Psoas muscle (tissue), 8 donors: ENCODE measurements at places on chromosomes 7 and 10.

DNA sequence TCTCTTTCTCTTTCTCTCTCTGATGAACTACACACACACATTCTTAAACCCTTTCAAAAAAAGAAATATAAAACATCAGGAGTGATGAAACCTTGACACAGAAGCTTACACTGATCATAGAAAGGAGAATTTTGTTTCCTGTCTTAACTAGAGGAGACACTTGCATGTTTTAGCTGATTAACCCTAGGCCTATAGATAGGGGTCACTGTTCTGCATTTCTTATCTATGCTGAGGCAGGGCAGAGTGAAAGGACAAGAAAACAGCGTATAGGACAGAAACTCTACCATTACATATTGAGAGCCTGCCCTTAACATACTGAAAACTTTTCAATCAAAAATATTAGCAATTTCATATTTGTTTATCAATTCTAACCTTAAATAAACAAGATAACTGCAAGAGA, 680.6 kb upstream of the MBL2 start:
- DNase-seq = no peak
- H3K36me3 ChIP-seq = no peaks in the 10 kb centered on the region
- no peak overlapping the region for H3K27ac ChIP-seq
- H3K27me3 ChIP-seq = no peaks in the 10 kb centered on the region
- H3K4me3 ChIP-seq = no peak overlapping the region
- no peaks in the 10 kb centered on the region for H3K4me1 ChIP-seq

- no peak for DNase-seq
- H3K27me3 ChIP-seq = no peaks in the 10 kb centered on the region
- no peak overlapping the region for H3K4me3 ChIP-seq
- no peaks in the 10 kb centered on the region for H3K4me1 ChIP-seq
- no peak overlapping the region for H3K27ac ChIP-seq
- H3K36me3 ChIP-seq = no peaks in the 10 kb centered on the region
Measured at GRCh38 chr7:81419731-81420130, 350.1 kb downstream of the HGF start.

- H3K4me1 ChIP-seq = no peaks in the 10 kb centered on the region
- no peaks in the 10 kb centered on the region for H3K36me3 ChIP-seq
- no peaks in the 10 kb centered on the region for H3K27me3 ChIP-seq
- no peak overlapping the region for H3K27ac ChIP-seq
- DNase-seq = peak; percentile 32
Measured at GRCh38 chr10:5503477-5503835, 4.1 kb upstream of the CALML5 start.

- H3K27me3 ChIP-seq = peaks cover 1% of the 10 kb centered on the region
- no peak overlapping the region for H3K27ac ChIP-seq
- DNase-seq = no peak
- H3K36me3 ChIP-seq = no peaks in the 10 kb centered on the region
- no peaks in the 10 kb centered on the region for H3K4me1 ChIP-seq
Measured at GRCh38 chr10:17443707-17444387, 10.5 kb downstream of the ST8SIA6 start.

DNA sequence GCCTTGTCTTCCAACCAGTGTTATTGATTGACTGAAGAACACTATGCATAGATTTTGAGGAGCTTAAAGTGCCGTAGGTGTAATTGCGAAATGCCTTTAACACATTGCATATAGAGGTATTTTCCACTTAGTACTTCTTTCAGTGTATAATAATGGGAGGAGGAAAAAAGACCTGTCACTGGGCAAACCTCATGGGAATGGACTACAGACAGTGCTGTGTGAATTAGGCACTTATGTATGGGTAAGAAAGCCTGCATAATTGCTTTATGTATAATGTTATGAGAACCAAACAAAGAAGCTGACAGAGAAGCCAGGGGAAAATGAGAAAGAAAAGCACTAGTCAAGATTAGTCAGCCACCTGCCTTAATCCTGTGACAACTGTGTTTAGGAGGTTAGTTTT, 12.4 kb upstream of the SCRN1 start:
- H3K27me3 ChIP-seq = no peaks in the 10 kb centered on the region
- no peaks in the 10 kb centered on the region for H3K4me1 ChIP-seq
- no peak for DNase-seq
- H3K27ac ChIP-seq = no peak overlapping the region

DNA sequence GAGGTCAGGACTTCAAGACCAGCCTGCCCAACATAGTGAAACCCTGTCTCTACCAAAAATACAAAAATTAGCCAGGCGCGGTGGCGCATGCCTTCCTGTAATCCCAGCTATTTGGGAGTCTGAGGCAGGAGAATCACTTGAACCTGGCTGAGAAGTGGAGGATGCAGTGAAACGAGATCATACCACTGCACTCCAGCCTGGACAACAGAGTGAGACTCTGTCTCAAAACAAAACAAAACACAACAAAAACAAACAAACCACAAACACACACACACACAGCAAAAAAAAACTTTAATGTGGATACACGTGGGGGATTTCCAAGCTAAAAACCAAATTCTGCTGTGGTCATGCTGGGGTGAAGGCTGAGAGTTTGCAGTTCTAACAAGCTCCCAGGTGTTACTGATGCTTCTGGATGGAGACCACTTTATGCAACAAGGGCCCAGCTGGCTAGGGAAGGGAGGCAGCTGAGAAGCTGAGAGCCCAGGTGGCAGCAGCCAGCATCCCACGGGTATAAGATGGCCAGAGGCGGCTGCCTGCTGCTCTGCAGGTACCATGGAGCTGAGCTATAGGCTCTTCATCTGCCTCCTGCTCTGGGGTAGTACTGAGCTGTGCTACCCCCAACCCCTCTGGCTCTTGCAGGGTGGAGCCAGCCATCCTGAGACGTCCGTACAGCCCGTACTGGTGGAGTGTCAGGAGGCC, at the start of gene ZP3:
TSS of gene ZP3 (plus strand) at position 538 of the 699 bp plus-strand sequence. CDS start at position 553, 15 bp downstream.
- no peaks in the 10 kb centered on the region for H3K4me1 ChIP-seq
- no peak within 1 kb of the TSS for H3K4me3 ChIP-seq
- DNase-seq = no peak
- no peaks in the 10 kb centered on the region for H3K36me3 ChIP-seq

DNA sequence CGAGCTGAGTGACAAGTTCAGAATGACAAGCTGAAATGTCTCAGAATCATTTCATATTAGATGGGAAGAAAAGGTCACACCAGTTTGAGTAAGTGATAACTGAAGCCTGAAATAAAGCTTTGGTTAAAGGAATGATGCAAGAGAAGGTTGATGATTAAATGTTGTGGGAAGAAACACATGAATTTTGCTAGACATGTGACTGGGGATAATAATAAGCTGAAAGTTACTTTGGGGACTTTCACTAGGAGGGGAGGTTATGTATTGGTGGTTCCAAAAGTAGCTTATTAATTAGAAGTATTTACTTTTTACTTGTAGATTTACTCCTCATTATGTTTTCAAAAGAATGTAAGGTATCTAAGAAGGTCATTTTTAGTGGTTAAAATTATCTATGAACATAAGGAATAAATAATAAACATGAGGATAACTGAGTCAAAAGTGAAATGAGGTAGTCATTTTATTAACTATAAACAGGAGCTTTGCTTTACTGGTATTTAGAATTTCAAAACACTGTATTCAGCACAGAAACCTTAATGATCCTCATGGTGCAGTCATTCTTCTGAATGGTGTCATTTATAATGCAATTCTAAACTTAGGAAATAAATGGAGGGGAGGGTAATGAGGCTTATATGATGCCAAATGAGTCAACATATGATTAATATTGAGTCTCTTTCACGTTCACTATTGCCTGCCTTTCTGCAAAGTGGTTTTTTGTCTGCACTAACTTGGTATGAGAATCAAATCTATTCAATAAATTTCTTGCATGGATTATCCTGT, 63.7 kb downstream of the PRKG1 start:
- H3K27ac ChIP-seq = no peak overlapping the region
- H3K36me3 ChIP-seq = no peaks in the 10 kb centered on the region
- no peaks in the 10 kb centered on the region for H3K27me3 ChIP-seq
- H3K4me3 ChIP-seq = no peak overlapping the region

- no peaks in the 10 kb centered on the region for H3K36me3 ChIP-seq
- no peak for DNase-seq
- H3K27me3 ChIP-seq = peaks cover 3% of the 10 kb centered on the region
- H3K4me3 ChIP-seq = no peak overlapping the region
- H3K27ac ChIP-seq = no peak overlapping the region
Measured at GRCh38 chr7:21355406-21355874, 72.4 kb upstream of the SP4 start.

DNA sequence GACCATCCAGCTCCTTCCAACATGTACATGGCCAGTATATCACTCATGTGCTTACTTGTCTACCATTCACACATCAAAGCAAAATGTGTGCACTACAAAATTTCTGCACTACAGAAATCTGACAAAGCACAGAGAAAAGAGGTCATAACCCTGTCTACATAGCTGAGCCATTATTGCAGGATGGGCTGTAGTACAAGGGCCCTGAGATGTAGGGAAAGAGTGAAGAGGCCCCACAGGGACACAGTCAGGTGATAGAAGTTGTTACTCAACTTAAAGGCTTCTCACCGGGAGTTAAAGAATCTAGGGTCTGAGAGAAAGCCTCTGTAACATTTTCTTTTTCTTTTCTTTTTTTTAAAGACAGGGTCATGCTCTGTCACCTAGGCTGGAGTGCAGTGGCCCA, 17.5 kb downstream of the AVPI1 start:
- H3K4me3 ChIP-seq = no peak overlapping the region
- peaks cover 97% of the 10 kb centered on the region for H3K36me3 ChIP-seq
- no peaks in the 10 kb centered on the region for H3K4me1 ChIP-seq
- DNase-seq = no peak
- no peak overlapping the region for H3K27ac ChIP-seq

- no peak overlapping the region for H3K27ac ChIP-seq
- H3K27me3 ChIP-seq = no peaks in the 10 kb centered on the region
- H3K4me1 ChIP-seq = no peaks in the 10 kb centered on the region
- no peaks in the 10 kb centered on the region for H3K36me3 ChIP-seq
Measured at GRCh38 chr7:38040831-38041230, 120.4 kb downstream of the EPDR1 start.

DNA sequence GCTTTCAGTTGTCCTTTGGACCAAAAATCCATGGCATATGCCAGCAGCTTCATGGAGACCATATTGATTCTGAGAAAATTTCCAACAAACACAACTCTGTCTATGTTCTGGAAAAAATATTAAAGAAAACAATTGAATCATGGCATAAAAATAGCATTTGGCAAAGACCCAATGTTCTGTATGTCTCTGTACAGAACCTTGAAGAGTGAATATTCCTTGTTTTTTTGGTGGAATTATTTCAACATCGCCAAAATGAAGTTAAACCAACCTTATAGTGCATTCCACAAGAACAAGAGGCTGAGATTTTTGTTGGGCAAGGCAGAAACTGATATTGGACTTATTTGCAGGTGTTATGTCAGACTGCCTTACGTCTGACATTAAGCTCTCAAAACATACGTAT, 53.3 kb upstream of the SLC16A12 start:
- DNase-seq = no peak
- peaks cover 29% of the 10 kb centered on the region for H3K4me1 ChIP-seq
- no peaks in the 10 kb centered on the region for H3K27me3 ChIP-seq
- peaks cover 3% of the 10 kb centered on the region for H3K36me3 ChIP-seq
- no peak overlapping the region for H3K4me3 ChIP-seq

- H3K36me3 ChIP-seq = no peaks in the 10 kb centered on the region
- no peaks in the 10 kb centered on the region for H3K27me3 ChIP-seq
- no peak overlapping the region for H3K27ac ChIP-seq
- DNase-seq = no peak
Measured at GRCh38 chr10:639001-639750, 50.3 kb downstream of the DIP2C start.

- no peak for DNase-seq
- peaks cover 37% of the 10 kb centered on the region for H3K4me1 ChIP-seq
- H3K27ac ChIP-seq = no peak overlapping the region
- H3K27me3 ChIP-seq = no peaks in the 10 kb centered on the region
Measured at GRCh38 chr7:127578036-127578684, 7.2 kb downstream of the GCC1 start.

DNA sequence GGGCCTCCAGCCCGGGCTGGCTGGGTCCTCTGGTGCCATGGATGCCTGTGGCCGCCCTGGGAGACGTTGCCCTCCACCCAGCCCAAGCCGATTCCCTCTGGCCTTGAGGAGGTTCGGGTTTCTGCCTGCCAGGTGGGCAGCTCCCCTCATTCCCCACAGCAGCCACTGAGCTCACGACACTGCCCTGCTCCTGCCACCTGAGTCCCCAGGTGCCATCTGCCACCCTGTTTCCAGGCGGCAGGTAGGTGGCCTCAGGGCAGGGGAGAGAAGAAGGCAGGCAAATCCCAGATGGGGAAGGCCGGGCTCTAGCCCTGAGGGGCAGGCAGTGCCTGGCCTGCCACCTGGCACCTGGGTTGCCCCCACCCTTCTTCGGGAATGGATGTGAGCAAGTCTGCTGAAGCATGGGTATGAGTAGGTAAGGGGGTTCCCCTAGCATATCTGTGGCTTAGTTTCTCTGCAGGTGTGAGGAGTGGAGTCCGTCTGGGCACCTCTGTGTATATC, 92.2 kb upstream of the PPIF start:
- no peaks in the 10 kb centered on the region for H3K36me3 ChIP-seq
- H3K27ac ChIP-seq = no peak overlapping the region
- DNase-seq = no peak
- H3K4me1 ChIP-seq = peaks cover 8% of the 10 kb centered on the region
- no peaks in the 10 kb centered on the region for H3K27me3 ChIP-seq

GRCh38 chr10:126932516-126932915, 27.3 kb downstream of the DOCK1 start:
- no peak overlapping the region for H3K27ac ChIP-seq
- no peak for DNase-seq
- H3K4me1 ChIP-seq = no peaks in the 10 kb centered on the region
- no peaks in the 10 kb centered on the region for H3K27me3 ChIP-seq
- H3K36me3 ChIP-seq = no peaks in the 10 kb centered on the region

DNA sequence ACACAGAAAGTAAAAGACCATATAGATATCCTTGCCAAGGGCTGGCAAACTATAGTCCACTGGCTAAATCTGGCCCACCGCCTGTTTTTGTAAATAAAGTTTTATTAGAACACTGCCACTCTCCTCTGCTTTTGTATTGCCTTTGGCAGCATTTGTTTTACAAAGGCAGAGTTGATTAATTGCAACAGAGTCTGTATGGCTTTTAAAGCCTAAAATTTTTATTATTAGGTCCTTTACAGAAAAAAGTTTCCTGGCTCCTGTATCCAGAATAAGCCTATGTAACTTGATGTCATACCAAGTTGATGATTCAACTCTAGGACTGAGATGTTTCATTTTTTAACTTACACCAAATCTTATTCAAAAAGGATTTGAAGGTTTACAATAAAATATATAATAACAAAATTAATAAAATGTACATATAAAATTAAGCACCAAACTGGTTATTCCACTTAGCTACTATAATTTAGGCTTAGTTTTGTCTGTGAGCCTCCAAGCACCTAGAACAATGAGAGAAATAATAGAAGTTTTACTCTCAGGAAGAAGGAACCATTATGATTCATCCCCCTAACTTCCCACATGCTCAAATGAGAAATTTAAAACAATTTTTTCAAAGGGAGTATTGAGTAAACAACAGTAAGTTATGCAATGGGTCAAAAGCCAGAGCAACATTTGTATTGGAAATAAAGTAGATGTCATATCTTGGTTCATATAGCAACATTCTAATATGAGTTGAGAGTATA, 31.9 kb downstream of the CPED1 start:
- no peaks in the 10 kb centered on the region for H3K36me3 ChIP-seq
- H3K4me1 ChIP-seq = peaks cover 67% of the 10 kb centered on the region
- no peak overlapping the region for H3K4me3 ChIP-seq
- H3K27me3 ChIP-seq = no peaks in the 10 kb centered on the region
- H3K27ac ChIP-seq = peak overlapping the region; percentile 57
